ENCODE measurements at places on chromosomes 6 and 20.

DNA sequence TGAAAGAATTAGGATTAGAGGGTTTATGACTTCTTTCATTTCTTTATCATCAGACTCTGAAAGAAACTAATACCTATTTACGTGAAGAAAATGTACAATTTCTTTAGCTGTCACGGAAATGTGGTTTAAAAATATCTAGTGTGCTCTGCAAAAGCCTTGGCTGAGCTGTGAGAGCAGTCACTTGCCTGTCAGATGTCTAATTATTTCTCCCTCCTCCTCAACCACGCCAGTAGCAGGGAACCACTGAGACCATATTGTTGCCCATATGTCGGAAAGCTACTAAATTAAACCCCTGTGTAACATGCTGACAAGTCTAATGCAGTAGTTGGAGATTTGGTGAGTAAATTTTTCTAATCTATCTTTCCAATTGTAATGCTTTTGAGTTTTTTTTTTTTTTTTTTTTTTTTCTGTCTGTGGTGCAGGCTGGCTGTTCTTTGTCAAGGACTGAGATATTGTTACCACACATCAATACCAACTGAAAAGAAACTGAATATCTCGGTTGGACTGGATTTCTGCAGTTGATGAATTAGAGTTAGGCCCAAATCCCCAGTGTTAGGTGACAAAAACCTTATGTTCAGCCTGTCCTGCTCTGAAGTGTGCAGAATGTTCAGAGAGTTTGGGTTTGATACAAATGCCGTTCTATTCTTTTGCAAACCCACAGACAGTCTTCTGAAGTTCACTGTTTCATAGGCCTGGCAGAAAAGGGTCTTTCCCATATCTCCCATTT lies 302.9 kb upstream of the SYNCRIP start:
- H3K4me3 ChIP-seq, result no peak overlapping the region
- no peaks in the 10 kb centered on the region for H3K27me3 ChIP-seq
- no peaks in the 10 kb centered on the region for H3K36me3 ChIP-seq
- ATAC-seq, result no peak

DNA sequence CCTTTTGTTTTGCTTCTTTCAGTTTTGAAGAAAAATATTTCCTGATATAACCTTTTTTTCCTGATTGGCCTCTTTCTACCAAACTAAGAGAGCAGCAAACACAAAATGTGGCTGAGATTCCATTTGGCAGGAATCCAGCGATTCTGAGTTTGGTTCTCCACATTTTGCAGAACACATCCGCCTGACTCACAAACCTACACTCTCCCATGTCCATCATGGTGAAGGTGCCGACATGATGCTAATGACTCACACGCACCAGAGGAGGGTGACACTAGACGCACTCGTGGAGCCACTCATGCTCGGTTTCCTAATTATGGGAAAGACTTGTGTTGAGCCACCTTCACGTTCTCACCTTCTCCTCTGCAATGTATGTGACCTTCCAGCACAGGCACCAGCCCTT lies 45.9 kb upstream of the DUSP22 start:
- peaks cover 16% of the 10 kb centered on the region for H3K4me1 ChIP-seq
- no peak overlapping the region for H3K4me3 ChIP-seq
- no peaks in the 10 kb centered on the region for H3K36me3 ChIP-seq

DNA sequence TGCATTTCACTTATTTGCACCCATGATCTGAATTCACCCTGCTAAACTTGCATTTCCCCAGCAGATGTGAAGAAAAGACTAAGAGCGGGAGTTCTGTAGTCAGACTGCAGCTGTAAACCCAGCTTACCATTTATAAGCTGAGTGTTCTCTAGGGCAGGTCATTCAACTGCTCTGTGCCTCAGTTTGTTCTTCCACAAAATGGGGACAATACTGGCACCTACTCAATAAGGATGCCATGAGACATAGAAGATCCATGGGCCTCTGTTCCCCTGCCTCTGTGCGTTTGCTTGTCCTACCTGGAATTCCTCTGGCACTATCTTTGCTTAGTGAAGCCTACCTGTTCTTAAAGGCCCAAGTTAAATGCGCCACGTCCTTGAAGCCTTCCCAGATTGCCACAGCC lies 12.2 kb upstream of the MDFI start:
- H3K4me3 ChIP-seq, result no peak overlapping the region
- H3K36me3 ChIP-seq, result no peaks in the 10 kb centered on the region
- peaks cover 65% of the 10 kb centered on the region for H3K27me3 ChIP-seq
- no peak overlapping the region for H3K27ac ChIP-seq
- ATAC-seq, result no peak

DNA sequence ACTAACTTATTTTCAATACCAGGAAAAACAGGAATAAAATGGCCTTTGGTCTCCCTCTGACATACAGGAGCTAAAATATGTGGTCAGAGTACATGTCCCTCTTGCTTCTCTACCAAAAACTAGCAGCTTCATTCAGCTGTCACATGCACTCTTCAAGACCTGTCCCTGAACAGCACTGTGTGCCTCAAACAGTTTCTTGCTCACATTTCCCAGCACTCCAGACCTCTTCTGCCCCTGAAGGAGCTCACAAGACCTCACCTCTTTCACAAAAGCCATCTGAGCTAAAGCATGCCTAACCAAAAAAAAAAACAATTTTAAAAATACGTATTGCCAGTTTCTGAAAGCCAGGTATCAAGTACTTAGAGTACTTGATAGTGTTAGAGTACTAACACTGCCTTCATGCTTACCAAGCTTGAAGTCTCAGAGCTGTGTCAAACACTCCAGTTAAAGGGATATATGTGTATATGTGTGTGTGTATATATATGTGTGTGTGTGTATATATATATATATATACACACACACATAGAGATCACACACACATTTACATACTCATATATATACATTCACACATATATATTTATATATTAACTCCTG lies 148.3 kb upstream of the POU3F2 start:
- H3K27me3 ChIP-seq, result no peaks in the 10 kb centered on the region
- H3K27ac ChIP-seq, result no peak overlapping the region
- H3K4me3 ChIP-seq, result no peak overlapping the region
- H3K4me1 ChIP-seq, result no peaks in the 10 kb centered on the region
- no peak for ATAC-seq

GRCh38 chr6:50141100-50141499 lies 91.4 kb upstream of the DEFB112 start:
- no peak for ATAC-seq
- no peaks in the 10 kb centered on the region for H3K27me3 ChIP-seq
- H3K4me1 ChIP-seq, result no peaks in the 10 kb centered on the region
- H3K4me3 ChIP-seq, result no peak overlapping the region
- H3K36me3 ChIP-seq, result no peaks in the 10 kb centered on the region
- H3K27ac ChIP-seq, result no peak overlapping the region

GRCh38 chr6:31576897-31577578 lies 1.7 kb downstream of the TNF start:
- no peak for ATAC-seq
- H3K4me3 ChIP-seq, result peak overlapping the region; percentile 90
- peaks cover 83% of the 10 kb centered on the region for H3K4me1 ChIP-seq
- peak overlapping the region; percentile 92 for H3K27ac ChIP-seq
- peaks cover 46% of the 10 kb centered on the region for H3K36me3 ChIP-seq

DNA sequence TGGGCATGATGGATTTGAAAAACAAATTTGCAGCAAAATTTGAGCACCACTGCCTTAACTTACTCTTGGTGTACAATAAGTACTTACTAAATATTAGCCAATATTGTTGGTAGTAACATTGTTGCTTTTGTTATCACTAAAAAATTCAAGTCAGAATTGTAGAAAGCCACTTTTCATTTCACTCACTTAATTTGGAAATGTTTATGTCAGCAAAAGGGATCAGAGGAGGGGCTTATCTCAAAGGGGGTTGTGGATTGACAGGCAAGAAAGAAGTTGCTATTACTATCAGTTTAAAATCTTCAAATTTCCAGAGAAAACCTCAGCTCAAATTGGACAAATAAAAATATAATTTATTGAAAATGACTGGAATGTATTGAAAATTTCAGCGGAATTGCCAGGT lies 241.5 kb downstream of the PLCB1 start:
- H3K36me3 ChIP-seq, result no peaks in the 10 kb centered on the region
- ATAC-seq, result no peak
- H3K27ac ChIP-seq, result no peak overlapping the region
- peaks cover 6% of the 10 kb centered on the region for H3K4me1 ChIP-seq
- H3K4me3 ChIP-seq, result no peak overlapping the region

All from stimulated activated memory B cell treated with anti-CD40 and anti-IgM and Interleukin-4, amounts not matched to agents 10 μg/mL and 1 μg/mL and 100 μg/mL, for 72 hours (primary cell).